Naive thymus-derived CD4-positive, alpha-beta T cell (primary cell): ENCODE measurements at places on chromosomes 7 and 10. TPM values are rescaled to one million over a fixed set of nuclear protein-coding genes. Genes with fewer than 3 reads are reported as not detected.

Gene AASS
- total RNA-seq: 4.0 TPM

DNA sequence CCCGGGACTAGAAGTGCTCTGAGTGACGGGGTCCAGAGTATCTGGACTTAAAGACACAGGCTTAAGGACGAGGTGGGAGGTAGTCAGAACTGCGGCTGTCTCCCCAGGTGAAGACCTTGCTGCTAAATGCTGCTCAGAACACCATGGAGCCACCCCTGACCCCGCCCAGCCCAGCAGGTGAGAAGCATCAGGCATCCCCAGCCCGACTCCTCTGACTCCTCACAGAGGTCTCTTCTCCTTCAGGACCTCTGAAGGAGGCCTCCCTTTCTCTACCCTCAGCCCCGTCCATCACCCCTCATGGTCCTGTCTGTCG, 5.8 kb downstream of the NFKB2 start:
- peaks cover 9% of the 10 kb centered on the region for H3K36me3 ChIP-seq
- H3K27me3 ChIP-seq: no peaks in the 10 kb centered on the region
- no peak for DNase-seq
- H3K4me3 ChIP-seq: no peak overlapping the region
- peaks cover 15% of the 10 kb centered on the region for H3K4me1 ChIP-seq
- H3K27ac ChIP-seq: no peak overlapping the region

DNA sequence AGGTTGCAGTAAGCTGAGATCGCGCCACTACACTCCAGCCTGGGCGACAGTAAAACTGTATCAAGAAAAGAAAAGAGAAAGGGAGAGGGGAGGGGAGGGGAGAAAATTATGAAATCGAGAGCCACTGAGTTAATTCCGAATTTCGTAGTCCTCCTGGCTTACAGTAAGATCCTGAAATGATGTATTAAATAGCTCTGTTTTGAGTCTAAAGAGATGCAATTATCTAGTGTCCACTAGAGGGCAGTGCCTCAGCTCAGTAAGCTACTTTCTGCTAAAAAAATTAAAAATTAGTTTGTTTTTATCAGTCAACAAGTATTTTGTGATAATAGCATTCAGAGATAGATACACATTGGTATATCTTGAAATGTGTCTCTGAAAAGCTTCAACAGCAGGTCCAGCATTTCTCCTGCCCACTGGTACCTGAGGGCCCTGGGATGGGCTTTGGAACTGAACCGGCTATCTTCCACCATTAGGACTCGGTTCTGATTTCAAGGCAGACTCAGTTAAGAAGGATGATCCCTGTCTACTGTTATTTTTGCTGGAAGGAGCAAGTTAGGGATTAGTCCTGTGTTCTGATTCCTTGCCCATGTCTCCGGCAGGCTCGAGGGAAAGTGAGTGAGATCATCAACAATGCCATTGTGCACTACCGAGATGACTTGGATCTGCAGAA, 19.5 kb downstream of the TSPAN33 start:
- H3K27me3 ChIP-seq: no peaks in the 10 kb centered on the region
- H3K27ac ChIP-seq: no peak overlapping the region
- no peak overlapping the region for H3K4me3 ChIP-seq

DNA sequence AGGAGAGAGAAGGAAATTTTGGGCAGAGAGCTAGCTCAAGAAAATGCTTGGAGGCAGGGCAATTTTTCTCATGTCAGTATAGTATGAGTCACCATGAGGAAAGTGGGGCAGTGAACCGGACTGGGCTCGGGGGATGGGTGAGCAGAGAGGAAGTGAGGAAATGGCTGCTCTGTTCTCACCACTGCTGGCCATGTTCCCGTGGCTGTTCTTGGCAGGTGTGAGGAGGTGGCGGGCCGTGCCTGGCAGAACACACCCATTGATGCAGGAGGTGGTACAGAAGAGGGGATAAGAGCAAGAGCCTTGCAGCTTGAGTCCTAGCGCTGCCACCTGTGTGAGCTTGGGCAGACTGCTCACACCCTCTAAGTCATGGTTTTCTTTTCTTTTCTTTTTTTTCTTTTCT, 304.4 kb upstream of the LYZL1 start:
- H3K4me1 ChIP-seq: no peaks in the 10 kb centered on the region
- no peaks in the 10 kb centered on the region for H3K36me3 ChIP-seq
- no peak for DNase-seq
